ENCODE measurements at places on chromosomes 16 and 17. TPM values are rescaled to one million over a fixed set of nuclear protein-coding genes. Genes with fewer than 3 reads are reported as not detected.

DNA sequence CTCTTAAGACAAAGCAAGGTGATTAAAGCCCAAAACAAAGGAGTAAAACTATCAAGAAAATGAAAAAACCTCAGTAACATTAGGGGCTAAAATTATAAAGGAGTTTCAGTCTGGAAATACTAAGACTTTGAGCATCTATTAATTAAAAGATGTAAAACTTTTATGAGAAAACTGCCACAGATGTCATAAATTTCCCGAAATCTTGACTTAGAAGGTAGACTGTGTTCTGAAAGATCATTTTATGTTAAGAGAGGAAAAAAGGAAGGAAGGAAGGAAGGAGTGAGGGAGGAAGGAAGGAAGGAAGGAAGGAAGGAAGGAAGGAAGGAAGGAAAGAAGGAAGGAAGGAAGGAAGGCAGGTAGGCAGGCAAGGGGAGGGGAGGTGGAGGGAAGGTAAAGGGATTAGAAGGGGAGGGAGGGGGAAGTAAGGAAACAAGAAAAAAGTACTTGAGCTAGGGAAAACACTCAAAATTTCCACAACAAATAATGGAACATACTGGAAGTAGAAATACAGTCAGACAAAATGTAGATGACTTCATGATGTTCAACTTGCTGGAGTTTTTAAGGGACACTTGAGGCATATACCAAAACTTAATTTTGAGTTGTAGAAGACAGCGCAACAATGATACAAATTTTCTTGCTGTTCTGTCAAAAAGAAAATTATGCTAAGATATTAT, 2.0 kb downstream of the KRTAP4-5 start:
- no peak for DNase-seq

DNA sequence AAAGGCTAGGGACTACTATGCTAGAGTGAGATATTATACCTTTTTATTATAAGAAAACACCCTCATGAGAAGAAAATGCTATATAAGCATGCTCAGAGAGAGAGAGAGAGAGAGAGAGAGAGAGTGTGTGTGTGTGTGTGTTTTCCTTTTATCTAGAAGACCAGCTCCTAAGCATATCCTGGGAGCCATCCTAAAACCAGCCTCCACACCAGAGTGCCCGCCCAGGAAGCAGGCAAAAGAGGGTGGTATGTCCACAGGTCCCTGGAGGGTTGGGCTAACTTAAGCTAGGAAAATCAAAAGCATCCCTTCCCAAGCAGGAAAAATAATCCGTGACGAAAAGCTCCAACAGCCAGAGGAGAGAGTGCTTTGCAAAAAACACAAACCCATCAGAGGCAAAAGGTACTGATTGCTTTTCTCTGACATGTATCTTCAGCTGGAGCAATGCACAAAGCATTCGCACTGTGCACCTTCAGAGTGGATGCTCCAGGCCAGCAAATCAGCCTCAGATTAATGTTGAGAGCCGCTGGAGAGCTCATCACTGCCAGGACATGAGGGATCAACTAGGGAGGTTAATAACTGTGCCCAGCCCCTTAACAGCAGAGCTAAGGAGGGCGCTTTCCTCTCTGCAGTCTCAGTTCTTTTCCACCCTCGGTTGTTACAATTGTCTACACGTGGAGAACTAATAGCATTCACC, 125.1 kb downstream of the SLC39A11 start:
- no peak for DNase-seq

DNA sequence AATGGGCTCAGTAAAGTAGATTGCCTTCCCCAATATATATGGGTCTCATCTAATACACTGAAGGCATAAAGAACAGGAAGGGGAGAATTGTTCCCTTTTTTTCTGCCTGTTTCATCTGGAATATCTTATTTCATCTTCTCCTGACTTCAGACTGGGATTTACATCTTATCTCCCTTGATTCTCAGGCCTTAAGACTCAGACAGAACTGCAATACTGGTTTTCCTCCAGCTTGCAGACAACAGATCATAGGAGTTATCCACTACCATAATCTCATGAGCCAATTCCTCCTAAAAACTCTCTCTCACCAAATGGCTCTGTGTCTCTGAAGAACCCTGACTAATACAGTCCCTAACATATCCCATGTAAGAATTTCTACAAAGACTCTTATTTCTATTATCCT, 390.7 kb downstream of the CDH8 start:
- no peak for DNase-seq

The TBC1D3H gene
- not detected for total RNA-seq

The EVI2A gene
- total RNA-seq: 10.9 TPM
